Esophagus squamous epithelium (tissue), 5 donors: ENCODE measurements at places on chromosomes 11 and 22. TPM values are rescaled to one million over a fixed set of nuclear protein-coding genes. Genes with fewer than 3 reads are reported as not detected.

AP2A2 gene
- total RNA-seq = 21.2 TPM

PARVG gene
- total RNA-seq = 3.3 TPM

- H3K4me3 ChIP-seq = no peak overlapping the region
- peaks cover 7% of the 10 kb centered on the region for H3K36me3 ChIP-seq
- no peaks in the 10 kb centered on the region for H3K27me3 ChIP-seq
- no peaks in the 10 kb centered on the region for H3K4me1 ChIP-seq
- no peak for DNase-seq
These were observed 18.8 kb downstream of the GUCD1 start for GRCh38 chr22:24536089-24536488.

GRCh38 chr22:29892315-29893156 lies 9.6 kb downstream of the MTMR3 start:
- H3K36me3 ChIP-seq = no peaks in the 10 kb centered on the region
- DNase-seq = no peak
- no peak overlapping the region for H3K27ac ChIP-seq
- no peak overlapping the region for H3K4me3 ChIP-seq

GRCh38 chr11:102323542-102324251 lies 6.4 kb downstream of the BIRC3 start:
- DNase-seq = no peak
- H3K36me3 ChIP-seq = peaks cover 20% of the 10 kb centered on the region
- no peak overlapping the region for H3K4me3 ChIP-seq
- H3K4me1 ChIP-seq = no peaks in the 10 kb centered on the region
- H3K27ac ChIP-seq = peak overlapping the region; percentile 17

- DNase-seq = no peak
- no peak overlapping the region for H3K27ac ChIP-seq
- peaks cover 15% of the 10 kb centered on the region for H3K36me3 ChIP-seq
- H3K27me3 ChIP-seq = no peaks in the 10 kb centered on the region
- H3K4me1 ChIP-seq = peaks cover 9% of the 10 kb centered on the region
- H3K4me3 ChIP-seq = no peak overlapping the region
These were observed 58.0 kb downstream of the ARFGAP3 start for GRCh38 chr22:42799061-42799460.

DNA sequence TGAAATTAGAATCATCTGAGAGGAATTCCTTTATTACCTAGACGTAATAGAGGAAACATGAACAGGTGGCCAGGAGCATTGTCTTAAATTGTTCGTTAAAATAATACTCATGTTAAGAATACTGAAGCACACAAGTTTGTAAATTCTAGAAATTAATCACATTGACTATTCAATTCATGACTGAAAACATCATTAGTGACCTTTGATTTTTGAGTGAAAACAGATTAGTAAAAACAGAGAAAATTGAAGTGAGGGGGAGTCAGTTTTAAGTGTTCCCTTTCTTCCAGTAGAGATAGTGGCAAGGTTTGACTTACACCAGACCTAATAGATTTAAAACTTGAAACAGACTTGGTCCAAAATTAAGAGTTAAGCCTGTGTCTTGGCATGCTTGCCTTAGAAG lies 1.4 kb downstream of the ZFP91 start:
- H3K4me3 ChIP-seq = peak overlapping the region; percentile 97
- peak overlapping the region; percentile 99 for H3K27ac ChIP-seq
- H3K4me1 ChIP-seq = peaks cover 9% of the 10 kb centered on the region
- H3K36me3 ChIP-seq = no peaks in the 10 kb centered on the region
- no peaks in the 10 kb centered on the region for H3K27me3 ChIP-seq
- no peak for DNase-seq

- no peak overlapping the region for H3K4me3 ChIP-seq
- no peaks in the 10 kb centered on the region for H3K36me3 ChIP-seq
- H3K27ac ChIP-seq = no peak overlapping the region
- no peaks in the 10 kb centered on the region for H3K27me3 ChIP-seq
These were observed 310.8 kb upstream of the SORL1-AS1 start for GRCh38 chr11:121763526-121763925.

DNA sequence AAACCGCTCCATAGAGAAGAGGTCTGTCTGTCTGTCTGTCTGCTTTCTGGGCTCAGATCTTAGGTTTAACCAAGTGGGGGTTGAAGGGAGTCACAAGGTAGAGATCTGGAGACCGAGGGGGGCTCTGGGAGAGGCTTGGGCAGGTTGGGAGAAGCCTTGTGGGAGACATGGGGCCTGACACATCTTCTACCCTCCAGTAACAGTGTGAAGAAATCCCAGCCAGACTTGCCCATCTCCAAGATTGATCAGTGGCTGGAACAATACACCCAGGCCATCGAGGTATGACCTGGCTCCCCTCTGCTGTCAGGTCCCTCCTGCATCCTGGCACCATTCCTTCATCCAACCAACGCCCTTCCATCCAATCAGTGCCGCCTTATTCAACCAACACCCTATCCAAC lies 7.4 kb downstream of the PRR33 start:
- DNase-seq = no peak
- H3K4me3 ChIP-seq = no peak overlapping the region
- no peak overlapping the region for H3K27ac ChIP-seq
- H3K4me1 ChIP-seq = peaks cover 26% of the 10 kb centered on the region
- peaks cover 67% of the 10 kb centered on the region for H3K36me3 ChIP-seq

GRCh38 chr11:106969644-106970355 lies 48.5 kb downstream of the GUCY1A2 start:
- H3K4me1 ChIP-seq = no peaks in the 10 kb centered on the region
- no peak overlapping the region for H3K4me3 ChIP-seq

GRCh38 chr11:43983221-43983810 lies 40.9 kb downstream of the C11orf96 start:
- DNase-seq = no peak
- peaks cover 28% of the 10 kb centered on the region for H3K4me1 ChIP-seq
- H3K36me3 ChIP-seq = no peaks in the 10 kb centered on the region
- H3K27me3 ChIP-seq = no peaks in the 10 kb centered on the region

DNA sequence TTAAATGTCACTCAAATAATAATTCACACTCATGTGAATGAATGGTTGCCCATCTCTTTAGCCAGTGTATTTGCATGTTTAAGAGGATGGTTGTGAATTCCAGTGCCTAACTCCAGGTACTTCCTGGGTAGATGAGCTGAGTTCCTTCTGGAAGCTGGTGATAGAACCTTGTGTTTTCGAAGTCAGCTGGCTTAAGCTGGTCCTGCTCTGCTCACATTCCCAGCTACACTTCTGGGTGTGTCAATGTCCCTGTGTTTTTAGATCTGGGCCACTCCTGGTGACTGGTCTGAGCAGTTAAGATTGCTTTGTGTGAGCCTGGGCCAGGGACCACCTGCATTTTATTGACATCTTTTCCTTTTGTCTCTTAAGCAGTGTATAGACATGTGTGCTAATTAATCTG lies 10.6 kb downstream of the TEAD1 start:
- no peak overlapping the region for H3K4me3 ChIP-seq
- no peaks in the 10 kb centered on the region for H3K27me3 ChIP-seq
- no peaks in the 10 kb centered on the region for H3K36me3 ChIP-seq
- peak overlapping the region; percentile 50 for H3K27ac ChIP-seq

DNA sequence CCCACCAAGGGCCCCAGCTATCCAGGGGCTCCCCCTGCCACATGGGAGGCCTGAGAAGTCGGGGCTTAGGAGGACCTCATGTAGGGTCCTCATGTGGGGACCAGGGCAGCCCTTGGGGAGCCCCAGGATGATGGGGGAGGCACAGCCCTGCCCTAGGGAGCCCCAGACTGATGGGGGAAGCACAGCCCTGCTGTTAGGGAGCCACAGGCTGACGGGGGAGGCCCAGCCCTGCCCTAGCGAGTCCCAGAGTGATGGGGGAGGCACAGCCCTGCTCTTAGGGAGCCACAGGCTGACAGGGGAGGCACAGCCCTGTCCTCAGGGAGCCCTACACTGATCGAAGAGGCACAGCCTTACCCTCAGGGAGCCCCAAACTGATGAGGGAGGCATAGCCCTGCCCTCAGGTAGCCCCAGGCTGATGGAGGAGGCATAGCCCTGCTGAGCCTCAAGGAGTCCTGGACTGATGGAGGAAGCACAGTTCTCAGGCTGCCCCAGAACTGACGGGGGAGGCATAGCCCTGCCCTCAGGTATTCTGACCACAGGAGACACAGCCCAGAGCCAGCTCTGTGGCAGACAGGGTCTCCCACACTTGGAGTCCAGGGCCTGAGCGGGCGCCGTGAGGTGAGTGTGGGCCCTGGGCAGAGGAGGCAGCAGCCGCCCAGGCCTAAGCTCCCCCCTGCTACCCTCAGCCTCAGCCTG lies 10.8 kb downstream of the PRR33 start:
- peak overlapping the region; percentile 91 for H3K27ac ChIP-seq
- H3K27me3 ChIP-seq = no peaks in the 10 kb centered on the region
- no peak overlapping the region for H3K4me3 ChIP-seq

DNA sequence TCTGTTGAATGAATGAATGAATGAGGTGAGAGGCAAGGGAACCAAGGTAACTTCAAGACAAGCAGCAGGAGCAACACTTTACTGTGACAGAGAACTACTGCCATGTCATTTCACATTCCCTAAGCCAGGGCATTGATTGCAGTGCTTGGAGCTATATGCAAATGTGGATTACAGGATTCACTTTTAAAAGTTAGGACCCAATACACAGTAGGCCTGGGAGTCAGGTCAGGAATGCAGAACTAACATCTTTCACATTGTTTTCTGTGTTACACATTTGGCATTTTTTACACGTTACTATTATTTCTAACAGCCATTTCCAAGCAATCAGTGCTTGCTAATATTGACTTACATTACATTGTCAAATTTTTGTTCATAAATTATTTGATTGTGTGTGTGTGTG lies 26.2 kb upstream of the ME3 start:
- H3K36me3 ChIP-seq = no peaks in the 10 kb centered on the region
- no peaks in the 10 kb centered on the region for H3K27me3 ChIP-seq
- peaks cover 16% of the 10 kb centered on the region for H3K4me1 ChIP-seq

DNA sequence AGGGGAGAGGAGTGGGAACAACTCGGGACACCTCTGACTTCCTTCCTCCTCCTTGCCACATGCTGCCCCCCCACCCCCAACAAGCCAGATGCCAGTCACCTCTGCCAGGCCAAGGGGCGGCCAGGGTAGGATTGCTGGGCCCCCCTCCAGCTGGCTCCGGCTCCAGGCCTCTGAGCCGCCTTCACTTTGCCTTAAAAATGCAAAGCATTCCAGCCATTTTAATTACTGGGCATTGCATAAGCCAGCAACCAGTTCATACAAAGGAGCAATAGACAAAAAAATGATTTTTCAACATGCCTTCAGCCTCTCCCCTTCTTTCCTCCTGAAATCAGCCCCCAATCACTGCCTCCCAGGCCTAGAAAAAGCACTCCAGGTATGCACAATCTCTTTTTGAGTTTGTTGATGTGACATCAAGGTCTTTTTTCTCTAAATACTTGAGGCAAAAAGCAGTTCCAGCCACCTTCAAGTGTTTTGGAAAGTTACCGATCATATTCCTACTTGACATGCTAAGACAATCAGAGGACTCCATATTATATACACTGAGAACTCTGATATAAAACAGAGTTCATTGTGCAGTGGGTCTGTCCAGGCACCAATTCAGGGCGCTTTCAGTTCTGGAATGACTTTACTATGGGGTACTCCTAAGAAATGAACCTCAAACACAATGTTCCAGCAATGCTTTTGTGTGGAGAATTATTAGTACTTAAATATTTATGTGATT lies 12.4 kb upstream of the TIMP3 start:
- H3K36me3 ChIP-seq = no peaks in the 10 kb centered on the region
- peak overlapping the region; percentile 29 for H3K27ac ChIP-seq

- H3K4me1 ChIP-seq = no peaks in the 10 kb centered on the region
- no peaks in the 10 kb centered on the region for H3K27me3 ChIP-seq
- DNase-seq = no peak
These were observed 36.4 kb downstream of the KCNJ4 start for GRCh38 chr22:38418589-38418988.
